Hematopoietic multipotent progenitor cell treated with erythropoietin and hydrocortisone succinate and interleukin-3 and kit ligand, for 4 days (in vitro differentiated cells): ENCODE measurements at places on chromosomes 5 and 9.

- peak; percentile 89 for DNase-seq
Measured at GRCh38 chr5:157563929-157564716, 11.5 kb downstream of the ADAM19 start.

GRCh38 chr5:90689064-90689463 is 130.5 kb downstream of the ADGRV1 start:
- DNase-seq, result peak; percentile 5

- no peak for DNase-seq
Measured at GRCh38 chr9:127358770-127359169, 38.2 kb upstream of the SLC2A8 start.

DNA sequence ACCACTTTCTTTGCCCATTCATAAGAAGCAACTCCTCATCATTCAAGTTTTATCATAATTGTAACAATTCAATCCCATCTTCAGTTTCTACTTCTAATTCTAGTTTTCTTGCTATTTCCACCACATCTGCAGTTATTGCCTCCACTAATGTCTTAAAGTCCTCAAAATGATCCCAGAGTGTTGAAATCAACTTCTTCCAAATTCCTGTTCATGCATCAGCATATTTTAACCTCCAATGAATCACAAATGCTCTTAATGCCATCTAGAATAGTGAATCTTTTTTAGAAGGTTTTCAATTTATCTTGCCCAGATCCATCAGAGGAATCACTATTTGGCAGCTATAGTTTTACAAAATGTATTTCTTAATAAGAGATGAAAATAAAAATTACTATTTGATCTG is 3.2 kb upstream of the SRP19 start:
- DNase-seq, result no peak

DNA sequence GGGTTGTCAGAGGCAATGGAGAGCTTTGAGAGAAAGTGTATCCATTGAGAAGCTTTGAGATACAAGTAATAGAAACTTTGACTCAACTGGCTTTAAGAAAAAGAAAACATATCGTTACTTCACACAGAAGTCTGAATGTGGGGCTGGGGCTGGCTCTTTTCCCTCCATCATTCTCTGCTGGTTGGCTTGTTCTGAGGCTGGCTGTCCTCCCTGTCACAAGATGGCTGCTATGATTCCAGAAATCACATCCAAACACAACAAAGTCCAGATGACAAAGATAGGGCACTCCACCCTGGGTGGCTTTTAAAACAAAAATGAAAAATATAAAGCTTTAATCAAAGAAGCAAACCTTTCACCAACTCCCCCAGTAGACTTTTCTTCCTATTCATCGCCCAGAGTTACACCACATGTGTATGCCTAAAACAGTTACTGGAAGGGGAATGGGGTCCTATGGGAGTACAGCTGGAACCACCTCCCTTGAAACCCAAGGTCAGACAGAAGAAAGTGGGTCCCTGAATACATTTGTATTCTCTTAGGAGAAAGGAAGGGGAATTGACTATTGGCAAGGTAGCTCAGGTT is 284.3 kb downstream of the GAS1 start:
- DNase-seq, result no peak
